ENCODE measurements at places on chromosomes 13 and 19. TPM values are rescaled to one million over a fixed set of nuclear protein-coding genes. Genes with fewer than 3 reads are reported as not detected.

- no peak for DNase-seq
Observed at GRCh38 chr13:95207769-95208366, 93.4 kb downstream of the ABCC4 start.

Gene ZNF491
- total RNA-seq: 17.1 TPM

DNA sequence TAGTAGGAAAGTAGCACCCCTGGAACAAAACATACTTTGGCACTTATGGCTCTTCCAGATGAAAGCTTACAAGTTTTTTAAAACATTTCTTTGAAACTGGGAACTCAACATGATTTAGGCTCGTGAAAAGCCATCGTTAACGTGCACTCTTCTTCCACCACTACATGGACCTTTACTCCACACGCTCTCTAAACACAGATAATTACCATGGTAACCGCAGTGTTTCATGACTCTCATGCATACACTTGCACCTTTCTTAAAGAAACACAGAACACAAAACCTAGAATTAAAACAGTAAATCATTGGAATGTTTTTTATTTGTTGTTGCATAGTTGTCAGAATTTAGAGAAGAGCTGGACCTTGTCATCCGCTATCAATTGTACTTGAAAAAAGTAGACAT, 154.3 kb downstream of the FGF9 start:
- DNase-seq: no peak

Gene ZNF578
- 36.3 TPM for total RNA-seq

Gene GNG7
- 7.7 TPM for total RNA-seq

Gene CEACAM7
- total RNA-seq: not detected

DNA sequence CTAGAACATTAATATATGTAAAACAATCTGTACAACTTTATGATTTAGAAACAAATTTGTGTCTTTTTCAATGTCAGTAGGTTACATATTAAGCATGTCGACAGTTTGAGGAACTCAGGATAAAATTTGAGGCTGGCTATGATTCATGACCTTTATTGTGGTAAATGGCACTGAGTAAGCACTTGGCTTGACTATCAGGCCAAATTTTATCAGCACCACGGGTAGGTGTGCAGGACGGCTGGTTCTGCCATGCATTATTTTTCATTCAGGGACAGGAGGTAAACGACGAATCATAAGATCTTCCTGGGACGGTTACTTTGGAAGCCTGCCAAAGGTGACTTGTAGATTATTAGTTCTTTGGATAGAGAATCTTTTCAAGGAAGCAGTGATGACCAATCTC, 19.9 kb upstream of the CYP4F8 start:
- DNase-seq: no peak

DNA sequence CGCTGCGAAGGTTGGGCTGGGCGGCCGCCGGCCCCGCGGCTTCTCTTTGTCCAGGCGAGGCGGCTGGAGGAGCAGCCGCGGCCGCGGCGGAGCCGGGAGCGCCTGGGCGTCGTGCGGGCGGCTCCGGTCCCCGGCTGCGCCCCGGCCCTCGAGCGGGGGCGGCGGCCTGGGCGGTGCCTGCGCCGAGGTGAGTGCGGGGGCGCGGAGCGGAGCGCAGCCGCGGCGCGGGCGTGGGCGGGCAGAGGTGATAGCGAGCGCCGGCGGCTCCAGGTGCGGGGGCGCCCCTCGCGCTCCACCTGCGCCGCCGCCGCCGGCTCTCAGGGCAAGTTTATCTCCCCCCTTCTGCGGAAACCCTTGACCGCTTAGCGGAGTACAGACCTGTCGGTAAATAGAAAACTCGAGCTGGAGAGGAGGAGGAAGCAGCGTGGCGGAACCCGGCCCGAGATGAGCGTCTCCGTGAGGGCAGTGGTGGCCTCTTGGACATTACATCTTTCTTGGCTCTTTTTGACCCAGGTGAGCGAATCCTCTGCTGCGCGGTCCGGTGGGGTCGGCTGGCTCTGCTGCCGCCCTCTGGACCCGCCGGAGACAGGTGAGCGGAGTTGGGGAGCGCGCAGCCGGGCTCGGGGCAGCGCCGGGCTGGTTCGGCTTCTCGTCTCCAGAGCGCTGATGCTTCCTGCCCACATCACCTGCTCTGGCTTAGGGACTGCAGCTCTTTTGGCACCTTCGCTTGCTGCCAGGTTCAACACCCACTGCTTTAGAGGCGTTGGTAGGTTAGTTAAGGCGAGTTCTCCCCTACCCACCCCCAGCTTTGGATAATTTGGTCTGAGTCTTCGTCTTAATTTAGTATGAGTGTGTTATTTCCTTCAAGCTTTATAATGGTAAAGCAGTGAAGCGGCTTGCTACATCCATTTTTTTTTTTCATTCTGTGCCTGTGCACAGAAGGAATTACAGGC, at the start of gene MTUS2:
Gene MTUS2, plus strand, starts transcription at position 241 of the 953 bp plus-strand sequence.
- DNase-seq: no peak

Gene NLRP8
- not detected for total RNA-seq

- DNase-seq: no peak
Observed at GRCh38 chr13:83845106-83845505, 37.2 kb downstream of the SLITRK1 start.

- no peak for DNase-seq
Observed at GRCh38 chr13:49635599-49636433, 7.5 kb downstream of the ARL11 start.

DNA sequence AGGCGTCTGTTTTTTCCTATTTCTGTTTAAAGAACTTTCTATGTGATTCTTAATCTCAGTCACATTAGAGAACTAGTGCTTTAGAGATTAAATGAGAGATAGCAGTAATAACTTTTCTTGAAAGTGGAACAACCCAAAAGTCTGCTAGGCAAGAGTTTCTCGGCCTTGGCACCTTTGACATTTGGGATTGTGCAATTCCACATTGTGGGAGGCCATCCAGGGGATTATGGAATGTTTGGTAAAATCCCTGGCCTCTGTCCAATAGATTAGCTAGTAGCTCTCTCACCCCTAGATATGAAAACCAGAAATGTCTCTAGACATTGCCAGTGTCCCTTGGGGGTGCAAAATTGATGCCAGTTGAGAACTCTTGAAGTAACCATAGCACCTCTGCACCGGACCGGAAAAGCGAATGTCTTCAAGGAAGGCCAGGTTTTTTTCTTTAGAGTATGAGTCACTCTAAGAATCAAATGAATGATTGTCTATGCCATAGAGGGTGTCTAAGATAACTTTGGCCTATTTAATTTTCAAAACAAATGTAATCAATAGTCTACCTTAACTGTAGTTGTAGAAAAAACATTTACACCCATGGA, 45.0 kb upstream of the IL17D start:
- DNase-seq: no peak

DNA sequence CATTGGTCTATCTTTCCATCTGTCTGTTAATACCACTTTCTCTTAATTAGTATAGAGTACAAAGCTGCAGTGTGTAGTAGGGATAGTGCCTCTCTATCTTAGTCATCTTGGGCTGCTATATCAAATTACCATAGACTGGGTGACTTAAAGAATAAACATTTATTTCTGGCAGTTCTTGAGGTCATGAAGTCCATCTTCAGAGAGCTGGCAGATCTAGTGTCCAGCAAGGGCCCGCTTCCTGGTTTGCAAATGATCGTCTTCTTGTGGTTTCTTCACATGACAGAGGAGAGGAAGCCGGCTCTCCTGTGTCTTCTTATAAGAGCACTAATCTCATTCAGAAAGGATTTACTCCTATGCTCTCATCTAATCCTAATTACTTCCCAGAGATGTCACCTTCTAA, 6.1 kb downstream of the ZNF700 start:
- no peak for DNase-seq

Data from frontal cortex (tissue), 4 donors.